ENCODE measurements at places on chromosomes 5 and 9. TPM values are rescaled to one million over a fixed set of nuclear protein-coding genes. Genes with fewer than 3 reads are reported as not detected.

Gene AFAP1L1
- 8.2 TPM for total RNA-seq

Gene NR5A1
- not detected for total RNA-seq

Gene PDE4D
- total RNA-seq, result 289 TPM

Gene ANP32B
- total RNA-seq, result 31.4 TPM

Gene TMEM252
- total RNA-seq, result not detected

Gene LRRC70
- total RNA-seq, result 4.5 TPM

Gene PCSK5
- total RNA-seq, result 8.1 TPM

Gene PCDHGA1
- total RNA-seq, result 1.4 TPM

Gene C1QTNF2
- total RNA-seq, result 1.9 TPM

Gene TRIM23
- 25.7 TPM for total RNA-seq

Gene IZUMO3
- not detected for total RNA-seq

Gene FOXD4L4
- not detected for total RNA-seq

Gene EQTN
- total RNA-seq, result not detected

Gene SLC9A3
- total RNA-seq, result 2.5 TPM

Gene CAMK4
- total RNA-seq, result 1.2 TPM

Gene PCDHA5
- total RNA-seq, result 1.7 TPM

Gene ECPAS
- 92.8 TPM for total RNA-seq

Gene DMRT2
- total RNA-seq, result 0.36 TPM

Gene PCDHGC5
- 2.1 TPM for total RNA-seq

Gene FABP6
- not detected for total RNA-seq

GRCh38 chr5:87137283-87137682 is 130.4 kb upstream of the RASA1 start:
- DNase-seq, result no peak

DNA sequence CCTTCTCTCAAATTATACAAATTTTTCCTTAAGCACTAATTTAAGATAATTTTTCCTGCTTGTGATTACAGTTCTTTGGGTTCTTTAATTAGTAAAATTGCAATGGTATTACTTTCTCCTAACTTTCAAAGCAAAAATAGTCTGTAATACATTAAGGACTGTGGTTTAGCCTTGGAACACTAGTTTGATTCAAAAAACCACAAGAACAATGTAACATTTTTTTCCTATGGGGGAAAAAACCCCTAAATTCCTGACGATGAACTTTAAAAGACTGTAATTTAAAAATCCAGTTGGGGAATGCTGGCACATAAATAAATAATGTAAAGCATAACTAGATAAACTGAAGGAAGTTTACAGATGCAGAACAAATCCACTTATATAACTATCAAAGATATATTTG is 65.3 kb downstream of the CDC14B start:
- no peak for DNase-seq

DNA sequence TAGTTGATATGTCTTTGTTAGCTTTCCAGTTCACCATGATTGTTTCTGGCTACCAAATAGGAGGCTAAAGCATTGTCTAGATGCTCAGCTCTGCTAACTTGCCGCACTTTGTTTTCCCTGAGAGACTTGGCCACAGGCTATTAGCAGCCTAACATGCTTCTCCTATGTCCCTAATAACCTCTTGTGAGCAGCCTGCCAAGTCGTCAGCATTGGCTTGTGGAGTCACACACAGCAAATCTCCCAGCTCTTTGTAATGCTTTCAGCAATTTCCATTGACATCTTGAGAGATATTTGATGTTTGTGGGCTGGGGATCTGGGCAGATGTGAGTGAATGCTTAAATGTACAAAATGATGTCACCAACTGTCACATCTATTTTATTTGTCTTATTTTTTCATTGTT is 346.9 kb downstream of the KDM4C start:
- DNase-seq, result no peak

- no peak for DNase-seq
Observed at GRCh38 chr5:59640411-59640810, 253.1 kb downstream of the PDE4D start.

GRCh38 chr9:134059661-134060395 is 8.0 kb downstream of the BRD3 start:
- DNase-seq, result peak; percentile 67

DNA sequence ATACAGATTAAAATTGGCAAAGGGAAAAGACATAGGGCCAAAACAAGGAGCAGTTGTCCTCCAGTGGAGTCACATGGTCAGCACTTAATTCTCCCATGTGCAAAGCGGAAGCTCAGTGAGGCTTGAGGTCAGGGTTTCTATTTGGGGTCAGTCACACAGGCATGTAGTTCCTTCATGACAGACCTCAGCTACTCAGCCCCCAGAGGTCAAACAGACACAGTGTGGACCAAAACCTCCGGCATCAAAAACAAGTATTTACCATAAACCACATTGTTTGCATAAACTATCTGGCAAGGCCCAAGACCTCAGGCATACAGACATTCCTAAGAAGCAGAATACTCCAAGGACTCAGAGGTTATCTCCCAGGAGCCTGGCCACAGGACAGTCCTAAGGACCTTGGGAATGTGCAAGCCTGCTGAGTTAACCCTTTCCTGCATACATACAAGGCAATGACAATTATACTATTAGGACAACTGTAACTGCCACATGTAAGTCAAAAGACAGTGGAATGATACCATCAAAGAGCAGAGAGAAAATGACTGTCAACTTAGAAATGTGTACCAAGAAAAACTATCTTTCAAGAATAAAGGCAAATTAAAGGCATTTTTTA is 28.7 kb upstream of the FNIP1 start:
- DNase-seq, result no peak

DNA sequence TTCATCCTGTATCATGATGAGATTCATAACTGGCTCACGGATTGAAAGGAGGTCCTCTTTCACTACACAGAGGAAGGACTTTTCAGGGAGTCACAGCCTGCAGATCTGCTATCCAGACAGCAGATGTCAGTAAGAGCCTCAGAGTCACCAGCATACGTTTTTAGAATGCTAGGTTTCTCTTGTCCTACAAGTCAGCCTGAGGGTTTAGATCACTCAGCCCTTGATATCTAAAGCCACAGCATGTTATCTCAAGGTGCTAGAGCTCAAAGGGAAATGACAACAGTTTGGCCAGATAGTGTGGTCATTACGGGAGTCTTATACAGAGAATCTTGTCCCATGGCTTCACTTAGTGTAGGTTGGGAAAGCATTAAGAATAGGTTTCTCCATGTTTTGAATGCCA is 30.9 kb upstream of the SLC46A2 start:
- no peak for DNase-seq

DNA sequence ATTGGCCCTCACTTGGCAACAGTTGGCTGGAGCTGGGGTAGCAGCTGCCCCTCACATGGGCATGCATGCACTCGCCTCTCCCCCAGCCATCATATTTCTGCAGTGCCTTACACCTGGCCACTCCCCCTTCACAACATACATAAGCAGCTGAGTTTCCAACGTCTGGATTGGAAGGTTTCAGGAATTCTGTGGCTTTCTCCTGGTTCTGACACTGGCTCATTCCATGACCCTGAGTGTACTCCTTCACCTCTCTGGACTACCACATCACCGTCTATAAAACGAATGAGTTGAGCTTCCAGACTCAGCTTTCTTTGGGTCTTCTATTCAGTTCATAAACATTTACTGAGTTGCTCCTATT is 84.3 kb downstream of the GALNT10 start:
- no peak for DNase-seq

- no peak for DNase-seq
Observed at GRCh38 chr5:155594270-155594669, 580.7 kb downstream of the KIF4B start.

GRCh38 chr5:137075163-137075970 is 423.8 kb downstream of the SPOCK1 start:
- no peak for DNase-seq

GRCh38 chr9:120438836-120439546 is 141.0 kb downstream of the CDK5RAP2 start:
- DNase-seq, result no peak

DNA sequence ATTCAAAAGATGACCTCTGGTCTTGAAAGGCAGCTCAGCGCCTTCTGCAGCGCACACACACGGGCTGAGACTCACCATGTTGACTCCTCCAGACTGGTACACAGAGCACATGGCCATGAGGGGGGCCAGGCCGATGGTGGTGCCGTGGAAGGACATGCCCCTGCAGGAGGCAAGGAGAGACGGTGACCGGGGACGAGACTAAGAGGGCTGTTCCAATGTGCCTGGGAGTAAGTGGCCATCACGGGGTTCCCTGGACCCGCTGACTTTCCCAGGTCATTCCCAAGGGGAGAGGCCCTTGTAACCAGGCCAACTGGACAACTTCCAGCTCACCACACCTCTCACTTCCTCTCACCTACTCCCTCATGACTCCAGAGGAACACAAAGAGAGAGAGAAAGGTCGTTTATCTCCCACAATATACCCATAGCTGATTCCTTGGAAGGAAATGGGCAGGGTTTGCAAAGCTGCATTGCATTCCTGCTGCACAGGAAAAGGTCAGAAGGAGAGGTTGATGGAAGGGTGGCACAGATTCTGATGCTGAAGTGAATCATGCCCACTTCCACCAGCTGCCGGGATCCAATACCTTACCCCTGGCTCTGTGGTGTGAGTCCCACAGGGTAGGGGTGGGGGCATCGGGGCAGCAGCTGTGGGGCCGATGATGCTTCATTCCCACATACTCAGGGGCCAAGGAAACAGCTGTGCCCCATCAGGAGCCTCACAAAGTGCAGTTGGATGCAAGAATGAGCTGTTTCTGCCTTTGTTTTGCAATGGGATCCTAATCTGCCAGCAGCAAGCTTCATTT is 47.2 kb downstream of the NIPAL4 start:
- no peak for DNase-seq

- DNase-seq, result no peak
Observed at GRCh38 chr9:89667726-89668125, 62.9 kb downstream of the GADD45G start.

- DNase-seq, result peak; percentile 93
Observed at GRCh38 chr5:147911427-147911826, 5.1 kb upstream of the C5orf46 start.

- no peak for DNase-seq
Observed at GRCh38 chr9:69272212-69272611, 52.8 kb upstream of the ENTREP1 start.

DNA sequence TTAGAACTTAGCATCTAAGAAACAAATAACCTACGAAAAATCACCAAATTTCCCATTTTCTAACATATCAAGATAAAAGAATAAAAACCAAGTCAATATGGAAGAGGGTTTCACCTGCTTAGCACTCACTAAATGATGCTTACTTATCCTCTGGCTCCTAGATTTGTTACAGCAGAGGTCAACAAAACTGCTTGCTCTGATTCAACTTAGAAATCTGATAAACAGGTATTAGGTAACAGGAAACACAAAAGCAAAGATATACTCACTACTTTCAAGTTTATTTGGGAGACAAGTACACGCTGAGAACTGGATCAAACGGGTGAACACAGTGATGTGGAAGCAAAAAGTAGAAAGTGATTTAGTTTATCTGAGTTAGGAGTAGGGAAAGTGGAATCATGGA is 235.7 kb upstream of the TARS1 start:
- DNase-seq, result no peak

- no peak for DNase-seq
Observed at GRCh38 chr9:133134388-133135145, 13.5 kb upstream of the RALGDS start.

DNA sequence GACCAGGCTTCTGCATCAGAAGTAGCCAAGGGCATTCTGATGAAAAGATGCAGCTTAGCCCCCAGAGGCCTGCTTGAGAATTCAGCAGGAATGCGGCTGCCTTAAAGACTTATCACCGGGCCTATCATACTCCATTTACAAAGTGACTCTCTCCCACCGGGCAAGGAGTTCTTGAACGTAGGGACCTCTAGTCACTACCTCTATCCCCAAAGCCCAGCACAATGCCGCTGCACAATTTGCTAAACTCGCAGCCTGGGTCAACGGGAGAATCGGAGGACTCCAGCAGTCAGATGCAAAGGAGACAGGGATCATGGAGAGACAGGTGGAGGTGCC is 661 bp downstream of the PDCL start:
- DNase-seq, result no peak

GRCh38 chr5:82982846-82983245 is 94.3 kb downstream of the TMEM167A start:
- DNase-seq, result no peak

- DNase-seq, result no peak
Observed at GRCh38 chr9:105259274-105259673, 14.8 kb downstream of the SLC44A1 start.

DNA sequence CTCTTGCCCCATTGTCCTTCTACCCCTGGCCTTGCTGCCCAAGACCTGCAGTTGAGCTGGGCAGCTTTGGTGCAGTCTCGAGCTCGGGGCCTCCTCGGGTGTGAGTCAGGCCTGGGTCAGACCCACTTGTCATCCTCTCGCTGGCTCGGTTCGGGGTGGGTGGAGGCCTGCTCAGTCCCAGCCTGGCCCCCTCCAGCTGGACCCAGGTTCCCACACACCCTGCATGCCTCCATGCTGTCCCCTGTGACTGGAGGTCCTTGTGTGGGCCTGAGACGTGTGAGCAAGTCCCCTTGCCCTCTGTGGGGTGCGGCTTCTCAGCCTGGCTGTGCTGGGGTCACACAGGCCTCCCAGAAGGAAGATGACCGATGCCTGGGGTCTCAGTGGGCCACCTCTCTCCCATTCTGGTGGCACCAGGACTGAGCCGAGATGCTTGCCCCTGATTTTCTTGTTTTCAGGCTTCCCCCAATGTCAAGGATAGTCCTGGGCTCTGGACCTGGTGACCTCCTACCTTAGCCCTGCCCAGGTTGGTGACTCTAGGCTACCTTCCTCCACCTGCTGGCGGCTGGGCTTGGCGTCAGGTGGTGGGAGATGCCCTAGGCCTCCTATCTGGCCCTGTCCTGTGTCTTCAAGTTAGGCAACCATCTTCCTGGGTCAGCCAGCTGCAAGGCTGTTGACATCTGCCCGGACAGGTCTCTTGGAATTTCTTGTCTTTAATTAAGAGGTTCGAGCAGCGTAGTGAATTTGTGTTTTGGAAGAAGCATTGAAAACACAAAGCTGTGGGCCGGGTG is 15.1 kb downstream of the WNK2 start:
- no peak for DNase-seq

- no peak for DNase-seq
Observed at GRCh38 chr9:35732800-35733541, 505 bp downstream of the CREB3 start.

DNA sequence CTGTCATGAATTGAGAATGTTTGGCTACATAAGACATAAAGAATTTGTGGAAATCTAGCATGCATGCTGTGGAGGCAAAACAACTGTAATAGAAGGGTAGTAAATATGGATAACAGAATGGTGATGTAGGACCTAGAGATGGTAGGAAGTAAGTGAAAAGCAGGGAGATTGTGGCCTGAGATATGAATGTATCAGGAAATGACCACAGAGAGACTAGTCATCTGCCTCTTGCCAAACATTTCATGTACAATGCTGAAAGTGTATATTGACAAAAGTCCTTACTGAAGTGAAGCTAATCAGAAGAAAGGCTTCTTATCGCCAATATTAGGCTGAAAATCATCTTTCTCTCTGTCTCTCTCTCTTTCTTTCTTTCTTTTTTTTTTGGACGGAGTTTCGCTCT is 873.1 kb upstream of the CTNND2 start:
- DNase-seq, result no peak
